ENCODE measurements at places on chromosomes 3 and 15.

- DNase-seq = no peak
Measured at GRCh38 chr3:47405820-47406761, 25.3 kb downstream of the PTPN23 start.

GRCh38 chr3:172855037-172855436, 104.5 kb downstream of the ECT2 start:
- no peak for DNase-seq

- no peak for DNase-seq
Measured at GRCh38 chr15:73957276-73957675, 31.0 kb downstream of the LOXL1 start.

DNA sequence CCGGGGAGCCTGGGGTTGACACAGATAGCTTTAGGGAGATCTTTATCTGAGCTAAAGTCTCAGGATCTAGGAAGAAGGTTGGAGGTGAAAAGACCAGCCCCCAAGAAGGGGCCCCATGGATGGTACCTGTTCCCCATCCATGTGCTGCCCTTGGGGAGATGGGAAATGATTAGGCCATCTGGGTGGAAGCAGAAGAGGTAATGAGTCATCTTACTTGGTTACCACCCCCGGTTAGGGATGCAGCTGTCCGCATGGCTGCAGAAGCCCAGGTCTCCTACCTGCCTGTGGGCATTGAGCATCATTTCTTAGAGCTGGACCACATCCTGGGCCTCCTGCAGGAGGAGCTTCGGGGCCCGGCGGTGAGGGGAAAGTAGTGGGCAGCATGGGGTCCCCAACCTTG, 3.1 kb upstream of the CPLX3 start:
- no peak for DNase-seq

- DNase-seq = no peak
Measured at GRCh38 chr15:82898961-82899360, 53.6 kb downstream of the HOMER2 start.

- no peak for DNase-seq
Measured at GRCh38 chr3:159058859-159059258, 257.0 kb downstream of the MFSD1 start.

- DNase-seq = no peak
Measured at GRCh38 chr15:98715890-98716443, 67.6 kb downstream of the IGF1R start.

DNA sequence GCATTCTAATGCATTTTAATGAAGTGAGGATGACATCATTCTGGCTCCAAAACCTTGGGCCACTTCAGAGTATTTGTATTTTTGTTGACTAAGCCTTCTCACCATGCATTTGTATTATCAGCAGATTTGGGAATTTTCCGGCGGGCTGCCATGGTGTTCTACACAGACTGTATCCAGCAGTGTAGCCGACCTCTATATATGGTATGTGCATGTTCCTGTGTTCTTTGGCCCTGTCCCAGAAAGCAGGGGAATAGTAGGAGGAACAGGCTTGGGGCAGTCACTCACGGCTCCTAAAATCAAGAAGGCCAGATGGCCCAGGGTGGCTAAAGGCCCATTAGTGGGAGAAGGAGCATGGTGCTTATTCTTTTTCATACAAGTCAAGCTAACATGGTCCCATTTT, 80.5 kb downstream of the USF3 start:
- no peak for DNase-seq

- no peak for DNase-seq
Measured at GRCh38 chr3:42096796-42097565, 5.8 kb downstream of the TRAK1 start.

GRCh38 chr3:51908026-51908425, 4.9 kb upstream of the IQCF1 start:
- no peak for DNase-seq

- DNase-seq = no peak
Measured at GRCh38 chr3:187943677-187944389, 198.6 kb upstream of the BCL6 start.

GRCh38 chr3:193702967-193703366, 110.0 kb downstream of the OPA1 start:
- DNase-seq = no peak

DNA sequence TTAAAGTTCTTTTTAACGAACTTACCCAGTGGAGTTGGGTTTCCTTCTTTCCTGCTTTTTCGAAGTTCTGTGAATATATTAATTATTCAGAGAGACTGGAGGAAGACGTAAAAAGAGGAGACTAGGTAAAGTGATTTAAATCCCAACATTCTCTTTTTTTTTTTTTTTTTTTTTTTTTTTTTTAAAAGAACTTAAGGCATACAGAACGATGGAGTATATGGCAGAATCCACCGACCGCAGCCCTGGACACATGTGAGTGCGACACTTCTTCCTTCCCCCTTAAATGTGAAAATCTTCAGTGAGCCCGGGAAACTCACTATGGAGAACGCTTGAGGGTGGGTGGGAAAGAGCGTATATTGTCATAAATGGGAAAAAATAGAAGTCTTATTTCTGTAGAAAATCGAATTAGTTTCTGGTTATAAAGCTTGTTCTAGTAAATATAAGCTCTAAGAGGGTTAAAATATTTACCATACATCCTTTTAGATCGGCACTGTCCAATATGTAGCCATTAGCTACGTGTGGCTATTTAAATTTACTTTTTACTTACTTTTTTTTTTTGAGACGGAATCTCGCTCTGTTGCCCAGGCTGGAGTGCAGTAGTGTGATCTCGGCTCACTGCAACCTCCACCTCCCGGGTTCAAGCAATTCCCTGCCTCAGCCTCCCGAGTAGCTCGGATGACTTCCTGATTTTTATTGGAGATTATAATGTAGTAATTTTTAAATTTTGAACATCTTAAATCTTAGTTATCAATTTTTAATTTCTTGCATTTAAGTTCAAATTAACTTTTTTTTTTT, 892 bp downstream of the NMD3 start:
- DNase-seq = no peak

DNA sequence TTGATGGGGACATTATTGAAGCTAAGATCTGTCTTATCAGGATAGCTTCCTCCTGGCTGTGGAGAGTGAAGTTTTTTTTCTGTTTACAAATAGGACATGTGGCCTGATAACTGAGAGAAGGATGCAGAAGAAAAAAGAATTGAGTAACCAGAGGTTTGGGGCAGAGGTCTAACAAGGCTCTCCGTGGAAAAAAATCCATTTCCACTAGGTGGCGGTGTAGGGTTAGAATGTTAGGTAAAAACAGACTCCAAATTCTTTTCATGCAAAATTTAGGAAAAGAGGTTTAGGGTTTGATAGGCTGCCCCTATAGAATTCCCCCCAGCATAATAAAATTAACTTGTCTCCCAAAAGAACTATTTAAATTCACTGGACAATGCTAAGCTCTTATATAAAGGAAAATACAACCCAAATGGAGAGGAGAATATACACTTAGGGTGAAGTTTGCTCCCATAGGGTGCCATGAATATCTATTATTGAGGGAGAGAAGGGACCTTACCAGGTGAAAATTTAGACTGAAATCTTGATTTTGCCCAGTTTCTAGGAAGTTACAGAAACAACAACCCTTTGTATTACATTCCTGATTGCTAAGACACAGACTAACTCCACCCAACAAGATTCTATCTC, 1560.4 kb downstream of the OTOL1 start:
- DNase-seq = no peak

- no peak for DNase-seq
Measured at GRCh38 chr3:157393113-157393512, 43.5 kb upstream of the PTX3 start.

GRCh38 chr3:196546537-196546936, 21.8 kb downstream of the WDR53 start:
- DNase-seq = no peak

DNA sequence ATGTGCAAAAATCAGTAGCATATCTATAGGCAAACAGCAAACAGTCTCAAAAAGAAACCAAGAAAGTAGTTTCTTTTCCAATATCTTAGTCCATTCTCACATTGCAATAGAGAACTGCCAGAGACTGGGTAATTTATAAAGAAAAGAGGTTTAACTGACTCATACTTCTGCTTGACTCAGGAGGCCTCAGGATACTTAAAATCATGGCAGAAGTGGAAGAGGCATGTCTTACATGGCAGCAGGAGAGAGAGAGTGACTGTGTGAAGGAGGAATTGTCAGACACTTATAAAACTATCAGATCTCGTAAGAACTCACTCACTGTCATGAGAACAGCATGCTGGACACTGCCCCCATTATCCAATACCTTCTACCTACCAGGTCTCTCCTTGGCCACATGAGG, 327.9 kb upstream of the EPHA3 start:
- no peak for DNase-seq

- no peak for DNase-seq
Measured at GRCh38 chr3:62951037-62951613, 75.9 kb upstream of the CADPS start.

- no peak for DNase-seq
Measured at GRCh38 chr3:153679714-153680113, 441.5 kb upstream of the ARHGEF26 start.

DNA sequence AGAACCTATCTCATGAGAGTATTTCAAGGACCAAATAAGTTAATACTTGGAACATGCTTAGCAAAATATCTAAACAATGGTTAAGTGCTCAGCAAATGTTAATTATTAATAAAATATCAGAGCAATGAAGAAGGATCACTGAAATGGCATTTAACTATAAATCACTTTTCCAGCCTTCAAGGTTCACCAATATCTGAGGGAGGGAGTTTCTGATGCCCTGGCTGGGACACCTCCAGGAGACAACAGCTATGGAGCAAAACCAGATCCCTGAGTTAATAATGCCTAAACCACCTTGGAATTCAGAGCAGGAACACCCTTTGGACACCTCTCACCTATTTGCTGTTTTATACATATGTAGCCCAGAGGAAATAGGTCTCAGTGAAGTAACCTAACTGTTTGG, 6.4 kb upstream of the FAM174B start:
- DNase-seq = no peak

GRCh38 chr3:26630669-26631389, 8.3 kb downstream of the LRRC3B start:
- no peak for DNase-seq

DNA sequence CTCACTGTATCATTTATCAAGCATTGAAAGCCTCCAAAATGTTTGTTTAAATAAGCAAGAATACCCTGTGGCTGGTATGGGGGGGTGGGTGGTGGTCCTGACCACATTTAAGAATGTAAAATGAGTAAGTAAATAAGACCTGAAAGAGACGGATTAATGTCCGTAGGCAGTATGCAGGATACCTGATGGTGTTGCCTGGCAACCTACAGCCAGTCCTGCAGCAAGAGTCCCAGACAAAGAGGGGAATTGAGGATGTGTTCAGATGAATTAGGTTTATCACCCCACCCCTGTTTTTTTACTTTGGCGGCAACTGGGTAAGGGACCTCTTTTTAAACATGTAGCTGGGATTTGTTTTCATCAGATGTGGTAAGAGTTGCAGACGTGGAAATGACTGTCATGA, 99.8 kb upstream of the BFSP2 start:
- DNase-seq = no peak

DNA sequence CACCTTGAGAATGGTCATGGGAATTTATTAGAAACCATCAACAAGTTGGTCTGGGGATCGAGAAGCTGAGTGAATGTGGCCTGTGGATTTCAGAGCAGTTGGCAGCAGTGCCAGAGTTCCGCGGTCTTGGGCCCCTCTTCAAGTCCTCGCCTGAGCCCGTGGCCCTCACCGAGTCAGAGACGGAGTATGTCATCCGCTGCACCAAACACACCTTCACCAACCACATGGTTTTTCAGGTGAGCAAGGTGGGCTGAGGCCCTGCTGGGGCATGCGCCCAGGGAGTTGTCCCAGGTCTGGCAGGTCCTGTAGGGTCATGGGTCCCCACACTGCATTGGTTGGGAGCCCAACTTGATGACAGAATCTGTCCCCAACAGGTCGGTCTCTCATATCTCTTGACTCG, 7.0 kb upstream of the HMCES start:
- DNase-seq = no peak

GRCh38 chr3:32245200-32245599, 6.7 kb downstream of the CMTM8 start:
- no peak for DNase-seq

GRCh38 chr3:124172816-124173215, 180.9 kb upstream of the ROPN1 start:
- no peak for DNase-seq

DNA sequence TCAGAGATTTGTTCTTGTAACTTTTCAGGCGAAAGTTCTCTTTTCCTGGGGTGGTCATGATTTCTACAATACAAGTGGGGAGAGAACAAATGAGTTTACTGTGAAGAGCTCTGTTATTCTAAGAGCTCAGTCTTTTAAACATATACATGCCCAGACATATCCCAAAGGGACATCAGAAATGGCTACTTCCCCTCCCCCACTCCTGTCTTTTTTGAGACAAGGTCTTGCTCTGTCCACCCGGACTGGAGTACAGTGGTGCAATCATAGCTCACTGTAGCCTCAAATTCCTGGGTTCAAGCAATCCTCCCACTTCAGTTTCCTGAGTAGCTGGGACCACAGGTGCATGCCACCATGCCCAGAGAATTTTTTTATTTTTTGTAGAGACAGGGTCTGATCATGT, 18.2 kb downstream of the KPNA1 start:
- DNase-seq = no peak

DNA sequence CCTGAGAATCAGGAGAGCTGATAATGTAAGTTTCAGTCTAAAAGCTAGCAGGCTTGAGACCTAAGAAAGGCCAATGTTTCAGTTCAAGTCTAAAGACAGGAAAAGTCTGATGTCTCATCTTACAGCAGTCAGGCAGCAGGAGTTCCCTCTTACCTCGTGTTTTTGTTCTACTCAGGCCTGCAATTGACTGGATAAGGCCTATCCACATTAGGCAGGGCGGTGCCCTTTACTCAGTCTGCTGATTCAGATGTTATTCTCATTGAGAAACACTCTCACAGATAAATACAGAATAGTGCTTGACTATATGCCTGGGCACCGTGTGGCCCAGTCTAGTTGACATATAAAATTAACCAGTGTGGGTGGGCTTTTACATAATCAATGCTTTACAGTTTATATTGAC, 122.4 kb downstream of the NR1D2 start:
- DNase-seq = no peak

DNA sequence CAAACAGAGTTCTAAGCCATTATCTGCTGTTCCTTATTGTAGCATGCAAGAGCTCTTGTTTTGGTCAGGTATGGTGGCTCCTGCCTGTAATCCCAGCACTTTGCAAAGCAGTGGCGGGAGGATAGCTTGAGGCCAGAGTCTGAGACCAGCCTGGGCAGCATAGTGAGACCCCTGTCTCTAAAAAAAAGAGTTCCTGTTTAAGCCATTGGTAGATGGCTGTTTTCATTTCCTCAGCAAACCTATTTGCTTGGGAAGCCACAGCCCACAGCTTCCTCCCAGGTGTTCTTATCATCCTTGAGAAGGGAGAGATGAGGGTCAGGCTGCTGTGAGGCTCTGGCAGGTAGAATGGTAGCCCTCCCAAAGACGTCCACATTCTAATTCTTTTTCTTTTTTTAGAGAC, 24.4 kb upstream of the FAM81A start:
- no peak for DNase-seq

DNA sequence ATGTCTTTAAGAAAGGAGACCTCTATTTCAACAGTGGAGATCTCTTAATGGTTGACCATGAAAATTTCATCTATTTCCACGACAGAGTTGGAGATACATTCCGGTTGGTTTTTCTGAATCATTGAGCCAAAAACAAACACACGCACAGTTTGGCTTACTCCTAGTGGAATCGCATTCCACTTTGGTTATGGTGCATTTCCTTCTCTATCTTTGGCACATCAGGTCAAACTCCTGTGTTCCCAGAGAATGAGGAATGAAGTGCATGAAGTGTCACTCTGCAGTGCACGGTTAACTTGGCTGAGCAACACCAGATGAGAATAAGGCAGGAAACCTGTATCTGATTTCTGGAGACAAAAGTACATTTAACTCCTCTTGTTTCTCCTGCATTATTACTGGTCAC, 38.5 kb downstream of the HDC start:
- no peak for DNase-seq
